ENCODE measurements at places on chromosomes 6 and 20.
A peak's percentile ranks its signal among the peaks of the same experiment; 100 is the strongest.

DNA sequence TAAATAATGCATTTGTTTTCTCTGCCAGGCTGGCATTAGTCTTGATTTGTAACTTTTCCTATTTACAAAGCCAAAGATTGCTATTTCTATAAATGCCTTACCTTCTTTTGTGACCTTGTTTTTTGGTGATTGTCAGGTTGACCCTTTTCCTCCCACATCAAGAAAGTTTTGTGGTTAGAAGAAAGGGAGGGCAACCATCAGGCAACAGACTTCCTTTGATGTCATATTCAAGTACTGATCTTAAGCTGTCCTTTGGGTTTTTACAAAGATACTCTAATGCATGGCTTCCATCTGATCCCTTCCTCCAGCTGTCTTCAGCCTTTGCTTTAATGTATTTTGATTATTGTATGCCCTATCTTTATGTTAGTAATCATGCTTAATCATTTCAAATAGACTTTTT is 23.9 kb downstream of the RNF217 start:
- no peak for DNase-seq

- no peak for DNase-seq
These were observed 7.1 kb downstream of the L3MBTL1 start for GRCh38 chr20:43514648-43514999.

DNA sequence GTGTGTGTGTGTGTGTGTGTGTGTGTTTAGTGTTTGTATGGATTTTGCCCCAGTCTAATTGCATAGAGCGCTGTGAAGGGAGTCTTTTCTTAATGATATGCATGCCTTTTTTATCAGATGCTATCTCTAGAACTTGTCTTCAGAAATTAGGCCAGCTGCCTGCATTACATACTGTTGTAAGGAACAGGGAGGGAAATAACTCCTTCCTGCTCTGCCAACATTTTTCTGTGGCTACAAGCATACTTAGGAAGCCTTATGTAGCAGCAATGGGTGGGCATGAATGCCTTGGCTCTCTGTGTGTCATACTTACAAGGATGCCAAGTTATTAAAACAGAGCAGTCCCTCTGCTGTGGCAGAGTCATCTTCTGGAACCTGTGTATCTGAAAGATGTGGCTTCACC is 8.0 kb upstream of the COL21A1 start:
- no peak for DNase-seq

DNA sequence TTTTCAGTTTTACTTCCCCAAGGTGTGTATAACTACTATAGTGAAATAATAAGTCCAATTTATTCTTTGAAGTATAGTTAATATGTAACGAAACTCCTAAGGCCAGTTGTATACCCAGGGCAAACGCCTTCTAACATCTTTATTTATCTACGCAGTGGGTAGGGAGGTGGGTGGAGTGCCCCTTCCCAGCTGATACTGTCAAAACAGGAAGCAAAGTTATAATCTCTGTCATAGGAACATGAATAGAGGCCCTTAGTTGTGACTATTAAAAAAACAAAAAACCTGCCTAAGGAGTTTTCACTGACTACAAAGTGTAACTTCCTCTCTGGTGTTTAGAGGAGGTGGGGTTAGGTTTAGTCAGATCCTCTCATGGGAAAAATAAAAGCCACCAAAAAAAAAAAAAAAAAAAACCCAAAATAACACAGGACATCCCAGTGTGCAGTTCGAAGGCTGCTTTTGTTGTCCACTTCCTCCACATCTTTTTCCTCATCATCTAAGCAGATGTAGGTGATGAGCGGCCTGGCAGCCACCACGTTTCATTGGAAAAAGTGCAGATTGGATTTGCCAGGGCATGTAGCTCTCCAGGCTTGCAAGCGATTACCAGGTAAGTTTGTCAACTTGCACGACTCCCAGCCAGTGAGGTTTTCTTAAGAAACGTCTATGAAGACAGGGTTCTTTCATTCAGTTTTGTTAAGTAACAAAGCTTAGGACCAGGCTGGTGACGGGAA is 58.7 kb downstream of the UTRN start:
- DNase-seq = peak; percentile 72

GRCh38 chr20:46959081-46959692 is 64.5 kb downstream of the EYA2 start:
- DNase-seq = no peak

DNA sequence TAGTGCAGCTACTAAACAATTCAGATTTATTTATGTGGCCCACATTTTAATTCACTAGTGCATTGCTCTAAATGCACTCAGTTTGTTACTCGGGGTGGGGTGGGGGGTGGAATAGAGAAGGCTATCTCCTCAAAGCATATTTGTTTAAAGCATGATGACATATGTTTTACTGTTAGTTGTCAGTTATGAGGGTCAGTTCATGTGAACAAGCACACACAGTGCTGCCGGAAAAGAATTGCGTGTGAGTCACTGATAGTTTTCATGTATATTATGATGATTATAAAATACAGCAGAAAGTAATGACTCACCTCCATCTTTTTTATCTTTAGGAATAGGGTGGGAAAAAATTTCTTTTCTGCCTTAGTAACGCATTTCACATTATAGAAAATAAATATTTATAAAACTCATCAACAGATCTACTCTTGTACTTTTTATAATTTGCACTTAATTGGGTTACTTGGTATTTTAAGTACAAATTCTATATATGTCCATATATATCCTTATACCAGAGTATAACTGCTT is 42.2 kb upstream of the STXBP5 start:
- no peak for DNase-seq

- no peak for DNase-seq
These were observed 94.3 kb downstream of the TCP11 start for GRCh38 chr6:35046862-35047261.

DNA sequence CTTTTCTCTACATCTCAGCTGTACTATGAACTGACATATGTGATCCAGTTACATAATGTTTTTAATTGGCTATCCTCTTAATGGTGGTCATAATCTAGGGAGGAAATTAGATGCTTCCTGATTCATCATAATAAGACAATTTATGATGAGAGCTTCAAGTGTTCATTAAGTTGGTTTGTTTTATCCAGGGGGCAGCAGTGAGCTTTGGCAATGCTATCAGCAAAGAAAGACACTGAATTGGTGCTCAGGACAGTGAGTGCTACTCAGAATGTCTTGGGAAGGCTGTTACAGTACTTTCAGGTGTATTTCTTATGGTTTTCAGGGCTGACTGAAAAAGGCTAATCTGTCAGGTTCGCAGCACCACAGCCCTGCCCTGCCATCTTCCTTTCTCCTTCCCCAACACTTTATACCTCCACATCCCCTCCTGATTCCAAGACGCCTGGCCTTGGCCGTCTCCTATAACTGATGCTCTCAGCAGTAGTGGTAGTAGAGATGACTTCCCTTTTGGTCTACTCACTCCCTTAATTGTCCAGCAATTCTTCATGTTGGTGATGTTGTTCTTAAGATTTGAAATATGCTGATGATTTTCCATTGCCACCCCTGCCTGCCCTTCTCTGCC is 67.0 kb upstream of the TNFAIP3 start:
- peak; percentile 66 for DNase-seq

GRCh38 chr20:36815454-36816091 is 42.0 kb upstream of the DSN1 start:
- no peak for DNase-seq

DNA sequence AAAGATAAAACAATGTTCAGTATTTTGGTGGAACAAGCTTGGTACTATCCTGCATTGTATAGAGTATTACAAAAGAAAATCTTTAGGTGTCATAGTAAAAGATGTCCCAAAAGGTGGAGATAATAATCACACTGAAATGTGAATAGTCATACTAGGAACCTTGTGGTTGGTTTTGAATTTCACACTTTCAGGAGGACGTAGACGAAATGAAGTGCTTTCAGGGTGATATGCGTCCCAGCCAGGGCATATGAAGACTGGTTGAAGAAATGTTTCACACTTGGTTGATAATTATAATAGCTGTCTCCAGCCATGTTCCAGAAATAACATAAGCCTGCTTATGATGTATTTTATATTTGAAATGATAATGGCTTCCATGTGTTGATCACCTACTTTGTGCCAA is 60.4 kb downstream of the SCAND1 start:
- DNase-seq = no peak

GRCh38 chr6:18985061-18985460 is 597.9 kb downstream of the RNF144B start:
- DNase-seq = no peak

DNA sequence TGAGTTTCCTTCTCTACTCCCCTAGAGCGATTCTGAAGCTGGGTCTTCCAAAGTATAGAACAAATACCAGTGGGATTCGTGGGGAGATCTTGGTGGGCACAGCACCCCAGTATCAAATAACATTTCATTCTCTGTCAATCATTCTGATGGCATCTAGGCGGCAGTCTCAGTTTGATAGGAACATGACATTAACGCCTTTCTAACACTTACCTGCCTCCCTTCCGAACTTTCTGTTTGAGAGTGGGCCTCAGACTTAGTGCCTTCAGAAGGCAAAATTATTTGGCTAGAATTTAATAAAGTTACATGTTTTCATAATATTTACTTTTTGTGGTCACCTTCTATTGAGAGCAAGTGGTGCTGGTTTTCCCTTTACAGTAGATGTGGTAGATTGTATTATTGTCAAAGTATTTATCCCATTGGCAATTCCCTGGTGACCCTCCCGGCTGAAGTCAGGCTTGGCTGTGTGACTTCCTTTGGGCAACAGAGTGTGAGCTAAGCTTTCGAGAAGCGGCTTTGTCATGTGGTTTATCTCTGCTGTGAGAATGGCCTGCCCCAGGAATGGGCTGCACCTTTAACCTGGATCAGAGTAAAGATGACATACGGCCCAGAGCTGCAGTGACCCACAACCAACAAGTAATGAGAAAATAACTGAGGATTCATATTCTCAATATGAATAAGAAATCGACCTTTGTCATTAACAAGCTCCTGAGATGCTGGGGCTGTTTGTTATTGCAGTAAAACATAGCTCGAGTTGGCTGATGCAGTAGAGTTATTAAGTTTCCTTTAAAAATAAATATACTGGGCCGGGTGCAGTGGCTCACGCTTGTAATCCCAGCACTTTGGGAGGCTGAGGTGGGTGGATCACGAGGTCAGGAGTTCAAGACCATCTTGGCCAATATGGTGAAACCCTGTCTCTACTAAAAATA is 45.2 kb upstream of the PTPN1 start:
- DNase-seq = no peak

DNA sequence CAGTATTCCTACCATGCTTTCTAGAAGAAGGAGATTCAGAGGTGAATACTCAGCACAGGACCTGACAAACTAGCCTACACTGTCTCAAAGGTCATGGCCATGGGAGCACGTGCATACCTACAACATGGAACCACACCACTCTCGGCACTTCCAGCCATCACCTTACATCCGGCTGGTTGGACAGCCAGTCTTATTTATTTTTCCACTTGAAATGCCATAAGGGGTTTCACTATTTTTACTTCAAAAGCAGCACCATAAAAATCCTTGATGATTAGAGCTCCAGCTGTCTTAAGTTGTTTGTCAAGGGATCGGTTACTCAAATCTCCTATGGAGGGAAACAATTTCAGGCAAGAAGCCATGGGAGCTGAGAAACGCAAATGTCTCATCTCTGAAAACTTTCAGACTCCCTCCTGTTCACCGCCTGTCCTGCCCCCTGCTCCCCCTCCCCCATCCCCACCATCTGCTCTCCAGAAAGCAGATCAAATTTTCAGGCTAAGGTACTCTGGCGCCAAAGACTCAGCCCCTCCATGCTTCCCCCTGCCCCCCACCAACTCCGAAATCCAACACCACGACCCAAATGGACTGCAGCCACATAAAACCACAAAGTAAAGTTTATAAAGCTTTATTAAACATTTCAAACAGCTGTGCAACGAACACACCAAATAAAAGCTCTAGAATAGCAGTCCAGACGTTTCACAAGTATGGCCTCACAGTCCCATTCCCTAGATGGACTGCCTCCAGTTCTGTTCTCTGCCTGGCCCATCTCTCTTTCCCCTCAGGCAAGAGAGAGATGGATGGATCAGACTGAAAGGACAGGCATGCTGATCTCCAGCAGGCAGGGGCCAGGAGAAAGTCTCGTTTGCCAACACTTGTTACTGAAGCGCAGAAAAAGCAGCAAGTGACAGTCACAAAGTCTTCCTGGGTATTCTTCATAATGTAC is 4.0 kb upstream of the NNAT start:
- no peak for DNase-seq

DNA sequence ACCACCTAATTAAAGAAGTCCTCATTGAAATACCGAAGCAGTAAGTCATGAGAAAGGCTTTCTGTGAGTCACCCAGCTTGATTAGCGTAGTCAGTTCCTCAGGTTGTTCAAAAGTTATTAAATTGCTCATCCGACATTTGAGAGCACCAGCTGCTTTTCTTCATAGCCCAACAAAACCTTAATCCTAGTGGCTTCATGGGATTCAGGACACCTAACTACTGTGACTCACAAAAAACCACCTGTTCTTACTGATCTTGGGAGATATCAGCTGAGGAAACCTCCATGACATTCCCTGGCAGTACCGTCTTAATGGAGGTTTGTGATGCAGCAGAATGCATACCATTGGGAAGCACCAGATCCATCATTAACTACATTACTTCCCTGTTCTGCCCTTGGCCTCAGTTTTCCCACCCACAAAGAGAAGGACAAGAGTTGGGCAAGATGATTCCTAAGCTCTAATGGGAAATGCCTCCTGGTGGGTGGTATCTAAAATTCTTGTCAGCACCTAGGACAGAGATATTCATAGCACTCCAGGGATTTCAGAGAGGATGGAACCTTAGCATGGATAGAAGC is 103.8 kb downstream of the KHDC1L start:
- no peak for DNase-seq

GRCh38 chr6:159343709-159344108 is 174.5 kb downstream of the FNDC1 start:
- no peak for DNase-seq

DNA sequence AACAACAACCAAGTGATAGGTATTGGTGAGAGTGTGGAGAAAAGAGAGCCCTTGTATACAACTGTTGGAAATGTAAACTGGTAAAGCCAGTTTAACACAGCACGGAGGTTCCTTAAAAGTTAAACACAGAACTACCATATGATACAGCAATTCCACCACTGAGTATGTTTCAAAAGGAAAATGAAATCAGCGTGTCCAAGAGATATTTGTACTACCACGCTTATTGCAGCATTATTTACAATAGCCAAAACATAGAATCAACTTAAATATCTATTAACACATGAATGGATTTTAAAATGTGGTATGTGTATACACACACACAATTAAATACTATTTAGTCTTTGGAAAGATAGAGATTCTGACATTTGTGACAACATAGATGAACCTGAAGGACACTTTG is 1.1 kb downstream of the PTCHD4 start:
- DNase-seq = no peak

- DNase-seq = no peak
These were observed 177.3 kb downstream of the CDKAL1 start for GRCh38 chr6:20711518-20711917.

DNA sequence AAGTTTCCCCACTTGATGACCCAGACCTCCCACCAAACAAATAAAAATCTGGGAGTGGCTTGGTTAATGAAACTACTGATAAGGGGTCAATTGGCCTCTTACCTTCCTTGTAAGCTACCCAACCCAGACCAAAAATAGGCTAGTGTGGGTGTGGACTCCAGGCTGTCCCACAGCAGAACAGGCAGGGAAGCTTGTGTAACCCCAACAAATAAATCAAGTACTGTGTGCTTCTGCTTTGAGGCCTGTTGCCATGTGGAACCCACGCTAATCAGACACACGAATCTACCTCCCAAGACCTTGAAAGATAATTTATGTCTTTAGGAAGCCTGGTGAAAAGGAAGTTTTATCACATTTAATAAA is 33.7 kb upstream of the PAQR8 start:
- DNase-seq = no peak

- DNase-seq = no peak
These were observed 352.4 kb downstream of the LAMA2 start for GRCh38 chr6:129235167-129236000.
